NCI-H2029 treated with DMSO at 0.1 percent for 48 hours (cell line): ENCODE measurements at places on chromosomes 12 and 14.

GRCh38 chr14:22535126-22535525, 53.9 kb downstream of the DAD1 start:
- no peak for DNase-seq

- DNase-seq: no peak
Measured at GRCh38 chr12:120199595-120200306, 1.2 kb downstream of the RPLP0 start.

GRCh38 chr12:79415746-79416435, 274.9 kb downstream of the PAWR start:
- DNase-seq: no peak

DNA sequence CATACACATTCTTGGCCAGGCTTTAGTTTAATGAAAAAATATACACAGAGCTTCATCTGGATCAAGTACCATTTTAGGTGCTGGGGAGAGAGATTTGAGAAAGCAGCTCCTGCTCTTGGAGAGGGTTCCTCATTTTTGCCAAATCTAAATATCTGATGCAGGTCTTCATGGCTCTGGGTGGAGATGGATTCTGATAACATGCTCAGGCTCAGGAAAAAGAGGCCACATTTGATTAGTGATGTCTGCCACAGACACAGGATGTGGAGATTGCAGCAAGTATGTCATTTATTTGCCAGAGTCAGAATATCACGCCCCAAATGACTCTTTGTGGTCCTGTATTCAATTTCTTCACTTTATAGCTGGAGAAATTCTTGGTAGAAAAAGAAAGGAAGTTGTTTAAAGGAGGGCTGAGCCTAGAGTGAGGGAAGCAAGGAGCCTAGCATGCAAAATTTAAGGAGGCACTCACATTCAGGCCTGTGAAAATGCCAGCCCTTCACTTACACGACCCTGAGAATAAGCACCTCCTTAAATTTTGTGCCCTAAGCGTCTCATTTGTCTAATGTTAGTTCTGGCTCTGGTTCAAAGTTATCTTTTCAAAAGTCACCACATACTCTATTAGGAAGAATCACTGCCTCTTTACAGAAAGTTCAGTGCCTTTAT, 492.9 kb upstream of the TBX3 start:
- no peak for DNase-seq

DNA sequence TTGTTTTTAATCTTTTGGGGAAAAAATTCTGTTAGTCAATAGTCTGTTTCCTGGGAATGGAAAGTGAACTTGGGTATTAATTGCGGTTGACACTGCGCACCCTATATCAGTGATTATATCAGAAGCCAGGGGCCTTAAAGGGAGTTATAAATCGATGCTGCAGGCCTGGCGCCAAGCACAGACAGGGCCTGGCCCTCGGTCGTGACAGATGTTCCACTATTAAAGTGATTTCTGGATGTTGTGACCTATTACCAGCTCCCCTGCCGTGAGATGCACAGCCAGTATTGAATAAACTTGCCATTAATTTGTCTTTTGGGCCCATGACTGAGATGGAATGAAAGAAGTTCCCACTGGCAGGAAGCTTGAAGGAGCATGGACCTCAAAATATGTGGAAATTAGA, 45.1 kb upstream of the KITLG start:
- DNase-seq: no peak

GRCh38 chr12:24960222-24960855, 11.4 kb upstream of the BCAT1 start:
- DNase-seq: no peak

- no peak for DNase-seq
Measured at GRCh38 chr12:14928931-14929330, 9.4 kb downstream of the ERP27 start.

GRCh38 chr12:96448300-96448699, 41.1 kb upstream of the CFAP54 start:
- no peak for DNase-seq

GRCh38 chr14:104509673-104510072, 69.9 kb upstream of the C14orf180 start:
- DNase-seq: no peak

GRCh38 chr12:50641566-50641965, 122.3 kb upstream of the ATF1 start:
- DNase-seq: no peak
